ENCODE measurements at places on chromosomes 6 and 20. TPM values are rescaled to one million over a fixed set of nuclear protein-coding genes. Genes with fewer than 3 reads are reported as not detected.

The LY6G6D gene
- not detected for total RNA-seq

The DZANK1 gene
- 1.7 TPM for total RNA-seq

The SFT2D1 gene
- 65.6 TPM for total RNA-seq

The SLA2 gene
- 0.12 TPM for total RNA-seq

The CDH4 gene
- not detected for total RNA-seq

The PBOV1 gene
- total RNA-seq = not detected

The CD2AP gene
- total RNA-seq = 43.8 TPM

The TSBP1 gene
- not detected for total RNA-seq

The POM121L2 gene
- total RNA-seq = not detected

The SLC12A5 gene
- total RNA-seq = 1.9 TPM

The TRIM15 gene
- 6.5 TPM for total RNA-seq

The RSPO3 gene
- not detected for total RNA-seq

DNA sequence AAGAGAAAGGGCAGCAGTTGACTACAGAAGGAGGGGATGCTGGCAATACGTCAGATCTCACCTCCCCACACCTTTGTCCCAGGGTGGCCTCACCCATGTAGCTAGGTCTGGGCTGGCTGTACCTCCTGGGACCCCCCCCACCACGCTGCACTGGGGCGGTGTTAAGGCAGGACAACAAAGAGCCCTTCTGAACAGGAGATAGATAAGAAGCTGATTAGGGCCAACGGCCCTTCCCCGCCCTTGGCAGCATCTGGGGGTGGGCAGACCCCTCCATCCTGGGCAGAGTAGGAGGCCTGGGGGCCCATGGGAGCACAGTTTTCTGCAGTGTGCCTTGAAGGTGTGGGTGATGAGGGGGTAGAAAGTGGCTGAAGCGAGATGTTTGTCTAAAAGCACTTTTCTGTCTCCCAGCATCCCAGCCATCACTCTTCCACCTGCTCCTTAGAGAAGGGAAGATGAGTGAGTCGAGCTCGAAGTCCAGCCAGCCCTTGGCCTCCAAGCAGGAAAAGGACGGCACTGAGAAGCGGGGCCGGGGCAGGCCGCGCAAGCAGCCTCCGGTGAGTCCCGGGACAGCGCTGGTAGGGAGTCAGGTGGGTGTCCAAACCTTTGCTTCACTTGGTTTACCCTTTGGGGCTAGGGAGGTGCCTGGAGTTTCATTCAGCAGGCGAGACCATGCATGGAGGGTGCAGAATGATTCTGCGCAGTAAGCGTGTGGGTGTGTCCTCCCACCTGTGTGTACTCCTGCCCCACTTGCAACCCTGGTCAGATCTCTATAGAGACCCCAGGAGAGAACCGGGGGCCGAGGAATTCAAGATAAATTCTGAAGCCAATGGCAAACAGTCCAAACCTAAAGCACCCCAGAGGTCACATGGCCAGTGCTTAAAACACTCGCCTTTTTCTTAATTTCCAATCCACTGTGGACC lies 3.9 kb downstream of the HMGA1 start:
- DNase-seq = no peak
- H3K27ac ChIP-seq = peak overlapping the region; percentile 95
- H3K4me1 ChIP-seq = peaks cover 62% of the 10 kb centered on the region
- H3K4me3 ChIP-seq = peak overlapping the region; percentile 93
- H3K36me3 ChIP-seq = peaks cover 54% of the 10 kb centered on the region

DNA sequence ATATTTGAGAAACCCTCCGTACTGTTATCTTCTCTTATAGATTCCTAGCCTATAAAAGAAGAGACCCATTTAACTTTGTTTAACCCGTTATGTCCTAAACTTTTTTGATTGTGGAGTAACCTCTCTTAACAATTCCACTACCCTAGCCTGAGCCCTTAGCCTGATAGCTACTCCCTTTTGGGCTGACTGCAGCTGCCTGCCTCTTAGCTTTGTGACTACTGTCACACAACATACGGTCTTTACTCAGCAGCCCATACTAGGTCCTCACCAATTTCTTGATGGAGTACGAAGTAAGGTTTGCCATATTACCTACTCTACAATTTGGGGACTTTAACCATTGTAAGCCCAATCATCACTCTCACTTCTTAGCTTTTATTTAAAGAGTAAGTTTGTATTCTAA lies 72.7 kb downstream of the QRSL1 start:
- H3K4me1 ChIP-seq = no peaks in the 10 kb centered on the region
- no peak overlapping the region for H3K27ac ChIP-seq
- DNase-seq = no peak
- H3K4me3 ChIP-seq = no peak overlapping the region

DNA sequence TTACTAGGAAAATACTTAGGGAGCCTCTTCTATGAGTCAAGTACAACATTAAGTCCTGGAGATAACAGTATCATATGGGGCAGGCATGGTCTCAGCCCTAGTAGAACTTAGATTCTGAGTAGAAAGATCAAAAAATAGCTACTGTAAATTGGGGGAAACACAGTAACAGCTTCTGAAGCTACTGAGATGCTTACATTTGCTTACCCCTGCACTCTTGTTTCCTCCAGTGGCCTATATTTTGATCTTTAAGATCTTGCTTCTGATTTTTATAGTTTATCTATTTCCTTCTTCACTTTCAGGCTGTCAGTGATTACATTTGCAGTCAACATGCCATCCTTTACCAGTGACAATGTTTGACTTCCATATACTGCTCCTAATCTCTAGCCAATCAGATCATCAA lies 35.3 kb downstream of the HIVEP2 start:
- no peaks in the 10 kb centered on the region for H3K27me3 ChIP-seq
- no peak for DNase-seq
- H3K4me1 ChIP-seq = no peaks in the 10 kb centered on the region
- H3K27ac ChIP-seq = no peak overlapping the region
- H3K4me3 ChIP-seq = no peak overlapping the region

GRCh38 chr6:90080876-90081481 lies 186.7 kb downstream of the GJA10 start:
- H3K27me3 ChIP-seq = no peaks in the 10 kb centered on the region
- no peak overlapping the region for H3K27ac ChIP-seq
- no peak for DNase-seq
- H3K4me3 ChIP-seq = no peak overlapping the region
- no peaks in the 10 kb centered on the region for H3K36me3 ChIP-seq

- H3K4me1 ChIP-seq = peaks cover 96% of the 10 kb centered on the region
- peak; percentile 92 for DNase-seq
- H3K27me3 ChIP-seq = no peaks in the 10 kb centered on the region
- H3K4me3 ChIP-seq = peak overlapping the region; percentile 69
These were observed 4.6 kb downstream of the SMIM29 start for GRCh38 chr6:34243901-34244884.

DNA sequence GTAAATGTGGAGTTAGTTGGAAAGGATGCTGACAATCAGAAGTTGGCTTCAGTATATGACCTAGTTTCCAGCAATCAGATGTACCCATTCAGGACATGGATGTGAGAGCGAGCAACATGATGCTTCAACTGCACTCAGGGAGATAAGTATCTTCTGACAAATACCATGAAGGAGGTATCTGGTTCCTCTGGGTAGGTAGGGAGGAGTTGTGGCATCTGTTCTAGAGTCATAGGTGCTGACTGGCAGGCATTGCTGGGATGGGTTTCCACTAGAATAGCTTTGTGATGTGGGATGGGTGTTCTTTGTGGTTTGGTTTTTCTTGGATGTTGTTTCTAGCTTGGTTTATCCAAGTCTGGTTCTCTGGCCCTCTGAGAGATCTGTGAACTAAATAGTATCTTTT lies 3.9 kb upstream of the REV3L start:
- H3K27me3 ChIP-seq = no peaks in the 10 kb centered on the region
- H3K27ac ChIP-seq = no peak overlapping the region
- peaks cover 6% of the 10 kb centered on the region for H3K4me1 ChIP-seq
- DNase-seq = no peak
- H3K36me3 ChIP-seq = no peaks in the 10 kb centered on the region

DNA sequence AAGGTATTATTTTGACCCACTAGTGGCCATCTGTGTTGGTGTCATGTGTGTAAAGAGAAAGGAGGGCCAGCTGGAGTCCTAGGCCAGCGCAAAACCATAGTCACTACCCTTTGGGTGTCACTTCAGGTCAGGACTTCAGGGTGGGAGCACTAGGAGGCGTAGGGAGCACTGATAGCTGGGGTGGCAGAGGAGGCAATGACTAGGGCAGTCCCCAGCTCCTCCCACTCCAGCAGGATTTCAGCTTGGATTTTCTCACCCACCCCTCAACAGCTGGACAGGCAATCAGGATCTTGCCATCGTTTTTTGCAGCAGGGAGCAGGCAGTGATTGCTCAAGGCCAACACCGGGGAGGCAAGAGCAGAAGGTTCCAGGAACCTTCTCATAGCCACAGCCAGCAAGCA lies 4.2 kb upstream of the HLA-DOA start:
- H3K4me3 ChIP-seq = no peak overlapping the region
- DNase-seq = no peak
- no peaks in the 10 kb centered on the region for H3K36me3 ChIP-seq
- peaks cover 8% of the 10 kb centered on the region for H3K27me3 ChIP-seq
- no peak overlapping the region for H3K27ac ChIP-seq

DNA sequence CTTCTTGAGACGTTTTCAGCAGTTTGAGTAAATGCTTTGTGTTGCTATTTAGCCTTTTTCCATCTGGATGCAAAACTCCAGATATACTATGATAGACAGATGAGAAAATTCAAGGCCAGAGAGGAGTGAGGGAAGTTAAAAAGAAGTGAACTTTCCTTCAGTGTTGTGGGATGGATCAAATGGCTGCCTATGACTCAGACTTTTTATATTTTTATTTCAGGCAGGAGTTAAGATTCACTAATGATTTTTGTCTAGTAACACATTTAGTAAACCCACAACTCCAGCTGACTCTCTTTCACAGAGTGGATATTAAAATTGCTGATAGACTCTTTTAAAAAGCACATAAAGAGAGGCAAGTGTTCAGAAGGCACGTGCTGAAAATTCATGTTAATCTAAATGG lies 23.2 kb upstream of the PTCHD4 start:
- H3K36me3 ChIP-seq = no peaks in the 10 kb centered on the region
- no peak overlapping the region for H3K27ac ChIP-seq
- H3K27me3 ChIP-seq = no peaks in the 10 kb centered on the region

- H3K27me3 ChIP-seq = no peaks in the 10 kb centered on the region
- H3K4me3 ChIP-seq = no peak overlapping the region
These were observed 23.0 kb upstream of the IYD start for GRCh38 chr6:150345781-150346180.

DNA sequence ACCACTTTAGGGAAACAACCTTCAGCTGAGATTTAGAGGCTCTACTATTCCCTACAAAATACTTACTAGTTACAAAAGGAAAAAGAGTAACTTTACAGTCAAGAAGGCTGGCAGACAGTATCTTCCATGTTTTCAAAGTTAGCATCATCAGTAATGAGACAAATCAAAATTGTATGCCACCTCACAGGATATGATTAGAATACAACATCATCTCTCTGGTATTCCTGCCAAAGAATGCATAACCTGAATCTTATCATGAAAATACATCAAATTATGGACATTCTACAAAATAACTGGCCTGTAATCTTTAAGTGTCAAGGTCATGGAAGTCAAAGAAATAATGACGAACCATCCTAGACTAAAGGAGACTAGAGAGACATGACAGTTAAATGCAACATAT lies 38.4 kb downstream of the CDK5RAP1 start:
- no peaks in the 10 kb centered on the region for H3K4me1 ChIP-seq
- no peaks in the 10 kb centered on the region for H3K27me3 ChIP-seq
- H3K4me3 ChIP-seq = no peak overlapping the region

GRCh38 chr20:62561182-62561581 lies 81.1 kb upstream of the SLCO4A1 start:
- peaks cover 10% of the 10 kb centered on the region for H3K4me1 ChIP-seq
- DNase-seq = no peak
- H3K4me3 ChIP-seq = no peak overlapping the region
- H3K27ac ChIP-seq = no peak overlapping the region

- no peaks in the 10 kb centered on the region for H3K36me3 ChIP-seq
- no peak overlapping the region for H3K27ac ChIP-seq
- no peak overlapping the region for H3K4me3 ChIP-seq
- no peaks in the 10 kb centered on the region for H3K27me3 ChIP-seq
- H3K4me1 ChIP-seq = no peaks in the 10 kb centered on the region
These were observed 72.8 kb downstream of the MAP3K5 start for GRCh38 chr6:136719280-136720044.

- no peak overlapping the region for H3K27ac ChIP-seq
- no peak overlapping the region for H3K4me3 ChIP-seq
- DNase-seq = no peak
- H3K27me3 ChIP-seq = no peaks in the 10 kb centered on the region
- no peaks in the 10 kb centered on the region for H3K36me3 ChIP-seq
These were observed 600.0 kb downstream of the QKI start for GRCh38 chr6:164014346-164015087.

DNA sequence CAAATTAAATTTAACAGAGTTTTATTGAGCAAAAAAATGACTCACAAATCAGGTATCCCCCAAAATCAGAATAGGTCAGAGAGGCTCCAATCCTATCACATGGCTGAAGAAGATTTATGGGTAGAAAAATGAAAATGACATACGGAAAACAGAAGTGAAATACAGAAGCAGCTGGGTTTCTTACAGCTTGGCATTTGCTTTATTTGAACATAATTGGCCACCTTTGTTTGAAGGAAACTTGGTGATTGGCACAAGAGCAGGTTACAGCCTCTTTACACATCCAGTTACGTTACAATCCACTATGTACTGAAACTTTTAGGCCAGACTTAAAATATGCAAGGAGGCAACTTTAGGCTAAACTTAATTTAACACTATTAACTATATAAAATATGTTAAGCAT lies 11.7 kb upstream of the TREM2 start:
- no peak for DNase-seq
- H3K27me3 ChIP-seq = peaks cover 48% of the 10 kb centered on the region
- H3K36me3 ChIP-seq = no peaks in the 10 kb centered on the region
- H3K4me1 ChIP-seq = no peaks in the 10 kb centered on the region
- no peak overlapping the region for H3K4me3 ChIP-seq
- H3K27ac ChIP-seq = no peak overlapping the region

- DNase-seq = no peak
- no peak overlapping the region for H3K4me3 ChIP-seq
- H3K27ac ChIP-seq = no peak overlapping the region
These were observed 132.7 kb upstream of the SLC22A16 start for GRCh38 chr6:110609101-110609500.
